ENCODE measurements at places on chromosomes 11 and 22.

DNA sequence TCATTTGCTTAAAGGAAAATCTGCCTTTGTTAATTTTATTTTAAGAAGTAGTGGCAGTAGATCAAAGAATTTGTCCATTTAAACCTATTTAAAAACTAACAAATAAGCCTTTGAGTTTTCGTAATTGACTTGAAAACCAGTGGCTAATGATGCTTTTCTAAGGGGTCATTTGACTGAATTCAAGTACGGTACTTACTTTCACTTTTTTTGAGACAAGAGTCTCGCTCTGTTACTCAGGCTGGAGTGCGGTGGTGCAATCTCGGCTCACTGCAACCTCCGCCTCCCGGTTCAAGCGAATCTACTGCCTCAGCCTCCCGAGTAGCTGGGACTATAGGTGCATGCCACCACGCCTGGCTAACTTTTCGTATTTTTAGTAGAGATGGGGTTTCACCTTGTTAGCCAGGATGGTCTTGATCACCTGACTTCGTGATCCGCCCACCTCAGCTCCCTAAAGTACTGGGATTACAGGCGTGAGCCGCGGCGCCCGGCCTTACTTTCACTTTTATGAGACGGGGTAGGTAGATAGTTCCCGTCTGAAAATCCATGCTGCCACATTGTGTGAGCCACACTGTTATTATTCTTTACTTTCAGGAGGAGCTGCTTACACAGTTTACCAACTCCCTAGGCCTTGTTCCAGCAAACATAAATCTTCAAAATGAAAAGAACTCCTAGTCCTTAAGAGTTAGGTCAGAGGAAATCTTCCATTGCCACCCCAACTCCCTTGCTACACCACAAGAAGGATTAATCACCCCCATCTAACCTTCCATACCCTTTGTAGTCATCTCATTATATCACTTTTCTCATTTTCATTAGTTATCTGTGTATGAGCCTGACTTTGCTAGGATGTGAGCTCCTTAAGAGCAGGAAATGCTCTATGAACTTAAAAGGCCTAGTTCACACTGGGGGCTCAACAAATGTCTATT is 926.6 kb upstream of the CCDC90B start:
- DNase-seq: no peak

DNA sequence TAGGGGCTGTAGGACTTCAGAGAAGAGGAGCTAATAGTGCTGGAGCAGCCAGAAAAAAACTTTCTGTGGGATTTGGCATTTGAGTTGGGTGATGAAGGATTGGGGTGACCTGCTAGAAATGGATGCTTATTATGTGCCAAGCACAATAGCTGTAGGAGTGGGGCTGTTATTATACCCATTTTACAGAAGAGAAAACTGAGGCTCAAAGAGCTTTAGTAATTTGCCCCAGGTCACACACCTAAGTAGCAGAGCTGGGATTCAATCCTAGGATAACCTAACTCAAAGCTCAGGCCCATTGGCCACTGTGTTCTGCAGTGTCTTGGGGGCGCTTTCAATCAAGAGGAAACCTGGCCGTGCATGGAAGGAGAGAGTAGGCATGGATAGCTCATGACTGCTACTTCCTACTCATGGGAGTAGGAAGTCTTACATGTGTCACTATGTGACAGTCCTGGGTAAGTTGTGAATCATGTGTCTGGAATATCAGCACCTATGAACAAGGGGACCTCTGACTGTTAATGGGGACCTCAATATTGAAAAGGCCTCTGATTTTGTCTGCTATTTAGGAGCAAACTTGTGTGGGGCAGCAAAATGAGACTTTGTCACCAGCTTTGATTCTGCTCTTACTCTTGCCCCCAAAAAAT is 6.1 kb upstream of the ELF5 start:
- DNase-seq: no peak

DNA sequence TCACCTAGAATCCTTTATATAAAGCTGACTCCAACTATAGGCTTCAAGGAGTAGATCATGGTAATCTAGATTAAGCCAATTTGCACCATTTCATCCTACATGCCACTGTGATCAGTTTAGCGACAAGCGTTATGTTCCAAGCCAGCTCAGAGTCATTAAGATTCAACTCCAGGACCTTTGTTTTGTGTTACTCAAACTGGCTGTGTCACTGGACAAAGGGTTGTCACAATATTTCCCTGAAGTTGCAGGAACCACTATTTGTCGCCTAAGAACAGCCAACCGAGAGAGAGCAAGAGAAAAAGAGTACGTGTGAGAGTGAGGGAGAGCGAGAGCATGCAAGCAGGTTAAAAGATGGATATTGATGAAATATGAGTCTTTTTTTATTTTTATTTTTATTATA is 104.8 kb downstream of the USP35 start:
- DNase-seq: no peak

DNA sequence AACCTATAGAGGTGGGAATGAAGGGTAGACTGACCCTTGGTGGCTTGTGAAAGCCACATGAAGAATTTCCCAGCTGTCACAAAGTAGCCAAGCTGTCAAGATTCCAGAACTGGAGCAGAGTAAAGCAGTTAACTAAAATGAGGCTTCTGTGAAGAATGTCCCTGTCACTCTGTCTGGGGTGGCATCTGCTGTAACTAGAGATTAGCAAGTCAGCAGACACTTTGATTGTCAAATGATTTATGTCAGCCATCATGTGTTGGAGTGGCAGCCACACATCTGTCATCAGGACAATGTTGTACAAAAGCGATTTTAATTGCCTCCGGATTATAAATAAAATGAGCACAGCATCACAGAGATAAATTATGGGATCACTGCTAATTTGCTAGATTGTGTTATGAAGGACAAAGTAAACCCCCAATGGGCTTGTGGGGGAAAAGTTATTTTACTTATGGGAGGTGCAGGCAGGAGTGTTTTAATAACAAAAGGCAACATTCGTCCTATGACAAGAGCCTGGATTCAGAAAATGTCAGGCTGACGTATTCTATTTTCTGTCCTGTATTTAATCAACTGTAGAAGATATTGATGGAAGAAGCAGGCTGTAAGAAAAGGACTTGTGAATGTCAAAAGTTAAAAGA is 270.9 kb downstream of the FAM181B start:
- no peak for DNase-seq

GRCh38 chr11:92681586-92681985 is 287.9 kb upstream of the MTNR1B start:
- no peak for DNase-seq

GRCh38 chr11:79959318-79959717 is 518.5 kb upstream of the TENM4 start:
- no peak for DNase-seq

- DNase-seq: no peak
Observed at GRCh38 chr11:2271077-2271326, 614 bp upstream of the ASCL2 start.

DNA sequence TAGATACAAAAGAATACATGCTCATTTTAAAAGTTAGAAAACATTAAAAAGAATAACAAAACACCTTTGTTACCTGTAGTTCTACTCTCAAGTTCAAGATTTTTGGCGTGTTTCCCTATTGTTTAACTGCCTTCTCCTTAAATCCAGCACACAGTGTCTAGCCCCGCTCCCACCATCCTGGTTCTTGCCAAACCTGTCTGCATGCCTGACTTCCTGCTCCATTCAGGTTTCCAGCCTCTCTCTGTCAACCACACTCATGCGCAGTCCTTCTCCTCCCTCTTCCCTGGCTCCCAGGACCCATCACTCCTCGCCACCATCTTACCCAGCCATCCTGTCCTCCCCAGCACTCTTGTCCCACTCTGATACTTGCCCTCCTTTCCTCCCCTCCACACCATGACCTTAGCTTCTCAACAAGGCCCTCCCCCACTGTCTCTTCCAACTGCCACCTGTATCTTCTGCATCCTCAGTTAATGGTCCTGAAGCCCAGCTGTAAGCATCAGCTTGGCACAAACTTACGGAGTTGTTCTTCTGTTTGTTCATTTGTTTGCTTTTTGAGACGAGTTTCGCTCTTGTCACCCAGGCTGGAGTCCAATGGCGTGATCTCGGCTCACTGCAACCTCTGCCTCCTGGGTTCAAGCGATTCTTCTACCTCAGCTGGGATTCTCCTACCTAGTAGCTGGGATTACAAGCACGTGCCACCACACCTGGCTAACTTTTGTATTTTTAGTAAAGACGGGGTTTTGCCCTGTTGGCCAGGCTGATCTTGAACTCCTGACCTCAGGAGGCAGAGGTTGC is 7.5 kb upstream of the MYH9 start:
- DNase-seq: no peak

- DNase-seq: no peak
Observed at GRCh38 chr11:122405547-122406341, 249.8 kb upstream of the UBASH3B start.

DNA sequence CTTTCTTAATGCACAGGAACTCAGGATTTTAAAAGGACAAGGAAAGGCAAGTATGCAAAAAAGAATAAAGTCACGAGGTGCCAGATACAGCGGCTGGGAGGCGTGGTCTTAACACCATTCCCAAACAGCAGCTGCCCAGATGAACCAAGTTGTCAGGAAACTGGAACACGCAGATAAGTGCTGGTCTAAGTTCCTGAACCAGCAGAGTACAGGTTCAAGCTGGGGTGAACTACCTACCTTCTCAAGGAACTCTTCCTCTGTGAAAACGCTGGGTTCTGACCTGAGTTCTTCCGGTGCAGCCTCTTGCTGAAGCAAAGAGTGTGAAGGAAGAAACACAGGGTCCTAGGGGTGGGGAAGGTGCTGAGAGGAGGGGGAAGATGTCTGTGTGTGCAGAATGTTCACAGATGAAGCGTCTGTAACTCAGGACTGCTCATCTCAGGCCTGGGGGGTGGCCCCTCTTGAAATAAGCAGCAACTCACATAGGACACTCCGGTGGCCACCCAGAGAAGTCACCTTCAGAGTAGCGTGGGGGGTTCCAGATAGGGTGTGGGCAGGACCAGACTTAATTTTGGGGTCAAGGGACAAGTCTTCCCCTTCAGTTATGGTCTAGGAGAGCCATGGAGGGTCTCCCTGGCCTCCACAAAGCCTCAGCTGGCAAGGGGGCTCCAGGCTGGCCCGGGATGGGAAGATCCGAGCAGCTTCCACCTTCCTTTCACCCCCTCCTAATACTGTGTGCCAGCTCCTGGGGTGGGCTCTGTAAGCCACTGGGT is 3.2 kb downstream of the TPST2 start:
- no peak for DNase-seq

DNA sequence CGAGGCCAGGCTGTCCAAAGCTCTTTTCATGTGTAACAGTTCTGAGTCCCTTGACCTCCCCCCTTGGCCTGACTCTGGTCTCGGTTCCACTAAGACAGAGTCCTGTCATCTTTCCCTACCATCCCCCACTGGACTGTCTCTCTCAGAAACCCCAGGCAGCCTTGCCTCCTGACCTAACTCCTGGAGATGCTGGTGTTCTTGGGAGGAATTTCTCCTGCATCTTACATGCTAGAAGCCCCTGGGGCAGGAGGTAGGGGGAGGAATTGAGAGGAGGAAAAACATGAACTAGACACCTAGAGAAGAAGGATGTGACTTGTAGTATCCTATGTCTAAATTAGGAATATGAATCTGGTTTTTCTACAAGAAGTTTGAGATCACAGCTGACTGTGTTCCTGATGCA is 648 bp upstream of the IL18BP start:
- no peak for DNase-seq

DNA sequence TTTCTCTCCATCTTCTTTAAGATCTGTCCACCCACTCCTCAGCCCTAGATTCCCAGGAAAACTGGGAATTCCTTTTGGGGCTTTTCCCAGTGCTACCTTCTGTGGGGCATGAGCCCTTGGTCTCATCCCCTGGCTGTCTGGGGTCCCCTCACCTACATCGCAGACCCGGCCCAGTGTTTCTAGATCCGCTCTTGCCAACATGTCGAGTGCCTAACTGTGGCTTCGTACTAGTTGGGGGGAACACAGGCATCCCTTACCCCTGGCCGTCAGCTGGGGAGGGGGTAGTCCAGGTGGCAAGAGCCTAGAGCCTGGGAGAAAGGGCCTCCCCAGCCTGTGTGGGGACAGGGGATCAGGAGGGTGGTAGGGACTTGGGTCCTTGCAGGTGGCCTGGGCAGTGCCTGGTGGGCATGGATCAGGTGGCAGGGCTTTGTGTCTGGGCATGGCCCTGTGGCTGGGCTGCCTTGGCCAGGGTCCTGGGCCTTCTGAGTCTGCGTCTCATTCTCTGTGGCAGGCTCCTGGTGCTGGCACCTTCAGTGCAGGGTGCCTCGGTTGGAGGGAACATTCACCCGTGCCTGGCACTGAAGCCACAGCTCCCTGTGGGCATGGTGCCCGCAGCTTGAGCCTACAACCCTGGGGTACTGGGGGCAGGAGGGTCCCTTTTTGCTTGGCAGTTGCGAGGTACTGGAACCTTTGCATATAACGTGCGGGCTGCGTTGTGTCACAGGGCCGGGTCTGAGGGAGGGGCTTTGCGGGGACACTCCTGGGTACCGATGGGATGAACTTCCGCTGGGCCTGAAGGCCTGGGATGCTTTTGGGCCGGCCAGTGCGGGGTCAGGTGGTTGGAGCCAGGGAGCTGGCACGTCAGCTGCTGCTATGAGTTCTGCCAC is 4.1 kb downstream of the KCNQ1 start:
- no peak for DNase-seq

GRCh38 chr11:1203505-1204271 is 19.2 kb upstream of the MUC5B start:
- DNase-seq: no peak

- no peak for DNase-seq
Observed at GRCh38 chr22:42427167-42427566, 5.0 kb downstream of the NFAM1 start.

GRCh38 chr11:85098996-85099395 is 528.1 kb downstream of the DLG2 start:
- DNase-seq: no peak

DNA sequence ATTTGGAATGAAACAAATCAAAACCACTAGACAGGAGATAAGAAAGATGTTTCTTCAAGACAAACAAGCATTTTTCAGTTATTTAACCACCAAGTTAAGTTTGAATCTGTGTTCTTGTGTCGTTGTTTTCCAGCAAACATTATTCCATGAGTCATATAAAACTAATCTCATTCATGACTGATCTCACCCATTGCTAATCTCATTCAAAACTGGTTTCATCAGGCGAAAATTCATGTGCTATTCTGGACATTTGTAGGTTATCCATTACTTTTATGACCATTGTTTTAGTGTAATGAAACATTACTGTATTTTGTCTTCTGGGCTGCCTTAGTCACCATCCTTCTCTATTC is 221.8 kb downstream of the DDX10 start:
- peak; percentile 67 for DNase-seq

DNA sequence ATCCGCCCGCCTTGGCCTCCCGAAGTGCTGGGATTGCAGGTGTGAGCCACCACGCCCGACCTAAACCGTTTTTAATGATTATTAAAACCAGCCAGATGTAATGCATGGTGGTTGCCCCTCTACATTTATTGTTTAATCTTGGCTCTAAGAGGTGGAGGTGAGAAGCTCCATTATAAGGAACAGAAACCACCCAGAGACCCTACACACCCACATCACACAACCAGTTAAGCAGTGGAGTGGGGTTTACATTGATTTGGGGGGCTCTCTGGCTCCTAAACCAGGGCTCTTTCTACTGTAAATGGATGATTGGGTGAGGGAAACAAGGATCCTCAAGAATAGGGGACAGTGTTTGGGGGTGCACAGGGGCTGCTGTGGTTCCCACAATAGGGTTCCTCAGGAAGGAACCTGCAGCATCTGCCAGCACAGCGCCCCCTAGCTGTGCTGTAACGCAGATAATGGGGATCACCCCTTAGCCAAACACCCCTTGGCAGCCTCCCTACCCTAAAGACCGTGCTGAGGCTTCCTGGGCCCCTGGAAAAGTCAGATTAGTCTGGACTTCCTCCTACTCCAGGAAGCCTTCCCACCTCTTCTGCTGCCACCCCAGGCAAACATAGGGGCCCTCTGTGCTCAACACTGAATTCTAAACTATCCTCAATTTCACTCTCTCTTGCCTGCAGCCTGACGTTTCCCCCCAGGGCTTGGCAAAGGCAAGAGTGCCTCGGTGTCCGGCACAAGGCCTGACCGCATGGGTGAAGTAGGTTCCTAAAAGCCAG is 2.4 kb downstream of the MPST start:
- DNase-seq: peak; percentile 21
